ENCODE measurements at places on chromosomes 7 and 10. TPM values are rescaled to one million over a fixed set of nuclear protein-coding genes. Genes with fewer than 3 reads are reported as not detected.

- no peak overlapping the region for H3K4me3 ChIP-seq
- no peaks in the 10 kb centered on the region for H3K4me1 ChIP-seq
- peaks cover 29% of the 10 kb centered on the region for H3K27me3 ChIP-seq
- DNase-seq, result peak; percentile 42
- H3K27ac ChIP-seq, result no peak overlapping the region
Measured at GRCh38 chr10:121609426-121610380, 11.5 kb upstream of the FGFR2 start.

DNA sequence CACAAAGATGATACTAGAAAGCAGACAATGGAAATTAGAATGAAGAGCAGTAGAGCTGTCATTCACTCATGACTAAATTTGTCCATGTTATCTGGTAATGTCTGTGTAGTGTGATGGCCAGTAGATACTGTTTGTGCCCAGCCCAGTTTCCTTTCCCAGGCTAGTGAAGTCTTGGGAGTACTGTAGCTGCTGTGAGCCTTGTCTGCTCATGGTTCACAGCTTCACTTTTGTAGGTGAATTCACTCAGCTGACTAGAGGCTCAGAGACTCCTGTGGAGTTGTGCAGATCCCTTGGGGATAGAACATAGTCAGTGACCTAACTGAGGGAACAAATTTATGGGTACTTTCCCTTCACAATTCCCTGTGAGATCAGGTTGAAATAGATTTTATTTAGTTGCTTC is 572.5 kb downstream of the ARL4A start:
- no peak overlapping the region for H3K4me3 ChIP-seq
- H3K4me1 ChIP-seq, result no peaks in the 10 kb centered on the region
- H3K27ac ChIP-seq, result no peak overlapping the region
- DNase-seq, result no peak

The OR2AE1 gene
- total RNA-seq, result not detected

The ZNF736 gene
- total RNA-seq, result 35.1 TPM

The HHEX gene
- total RNA-seq, result 51.9 TPM
